ENCODE measurements at places on chromosomes 1 and 21. TPM values are rescaled to one million over a fixed set of nuclear protein-coding genes. Genes with fewer than 3 reads are reported as not detected.
A peak's percentile ranks its signal among the peaks of the same experiment; 100 is the strongest.

The C1orf185 gene
- total RNA-seq, result not detected

The PWP2 gene
- total RNA-seq, result not detected

The LIPI gene
- total RNA-seq, result not detected

The SERINC2 gene
- total RNA-seq, result 38.6 TPM

The CYP4A11 gene
- not detected for total RNA-seq

The FCRL1 gene
- total RNA-seq, result not detected

The MYOG gene
- not detected for total RNA-seq

The ETV3L gene
- not detected for total RNA-seq

The DHRS3 gene
- 28.9 TPM for total RNA-seq

The COL8A2 gene
- 0.69 TPM for total RNA-seq

The RNU1-1 gene
- under 0.01 TPM for total RNA-seq

The OPTC gene
- not detected for total RNA-seq

The KRTAP10-1 gene
- not detected for total RNA-seq

The OR2L2 gene
- not detected for total RNA-seq

The MYBPH gene
- total RNA-seq, result not detected

DNA sequence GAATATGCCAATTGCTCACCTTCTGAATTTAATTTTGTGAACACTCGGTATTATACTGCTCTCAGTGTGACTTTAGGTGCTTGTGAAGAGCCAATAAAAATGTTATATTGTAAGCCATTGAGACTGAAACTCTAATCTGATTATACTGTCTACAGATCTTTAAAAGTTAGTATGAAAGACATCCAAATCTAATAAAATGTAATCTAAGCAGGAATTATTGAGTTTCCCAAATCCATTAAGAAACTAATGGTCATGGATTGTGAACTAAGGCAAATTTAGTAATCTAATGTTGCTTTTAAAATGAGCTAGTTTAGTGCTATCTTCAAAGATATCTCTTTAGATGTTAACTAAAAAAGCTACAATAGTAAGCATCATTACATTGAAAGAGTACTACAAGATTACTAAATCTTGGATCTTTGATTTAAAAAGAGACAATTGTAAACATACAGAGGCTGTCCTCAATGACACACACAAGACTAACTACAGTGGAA, 1132.4 kb upstream of the B3GALT2 start:
- DNase-seq, result no peak

DNA sequence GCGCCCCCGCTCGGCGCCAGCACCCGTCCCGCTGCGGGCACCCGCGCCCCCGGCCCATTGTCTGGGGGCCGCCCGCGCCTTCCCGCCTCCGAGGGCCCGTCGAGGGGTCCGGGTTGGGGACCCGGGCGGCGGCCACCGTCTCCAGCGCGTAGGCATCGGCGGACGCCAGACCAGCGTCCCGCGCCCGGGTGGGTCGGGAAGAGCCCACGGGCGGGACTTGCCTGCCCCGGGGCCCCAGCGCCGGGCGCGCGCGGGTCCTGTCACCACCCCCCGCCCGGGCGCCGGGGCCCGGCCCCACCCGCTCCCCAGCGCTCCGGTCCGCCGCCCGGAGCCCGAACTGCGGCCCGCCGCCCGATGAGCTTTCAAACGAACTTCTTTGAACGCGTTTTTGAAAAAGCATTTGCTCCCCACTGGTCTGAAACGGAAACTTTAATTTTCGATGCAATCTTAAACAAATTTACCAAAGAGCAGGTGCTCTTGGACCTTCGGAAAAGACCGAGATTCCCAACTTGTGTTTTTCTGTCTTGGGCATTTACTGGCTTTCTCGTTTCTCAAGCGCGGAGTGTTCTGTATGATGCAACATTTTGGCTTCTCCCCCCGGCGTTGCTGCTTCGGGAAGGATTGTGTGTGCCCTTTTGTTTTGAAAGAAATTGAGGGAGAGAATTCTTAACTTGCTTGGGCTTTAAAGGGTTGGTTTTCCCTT, 615 bp downstream of the CLIC4 start:
- DNase-seq, result peak; percentile 77

DNA sequence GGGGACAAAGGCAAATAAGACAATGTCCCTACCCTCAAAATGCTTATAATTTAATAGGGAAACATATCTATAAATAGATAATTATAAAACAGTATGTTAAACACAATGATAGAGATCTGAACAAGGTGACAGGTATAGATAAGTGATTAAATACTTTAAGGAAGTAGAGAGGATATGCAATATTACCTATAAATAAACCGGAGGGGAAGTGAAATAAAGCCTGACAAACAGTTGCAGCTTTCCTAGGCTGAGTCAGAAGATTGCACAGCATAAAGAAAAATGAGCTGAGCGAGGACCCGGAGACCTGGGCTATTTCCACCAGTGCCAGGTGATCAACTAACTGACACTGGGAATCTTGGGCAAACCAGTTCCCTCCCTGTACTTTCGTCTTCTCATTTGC, 11.5 kb upstream of the PSRC1 start:
- DNase-seq, result no peak

- peak; percentile 57 for DNase-seq
Measured at GRCh38 chr1:160108888-160109662, 6.5 kb upstream of the ATP1A2 start.

GRCh38 chr1:14735841-14736240, 137.4 kb downstream of the KAZN start:
- DNase-seq, result no peak

DNA sequence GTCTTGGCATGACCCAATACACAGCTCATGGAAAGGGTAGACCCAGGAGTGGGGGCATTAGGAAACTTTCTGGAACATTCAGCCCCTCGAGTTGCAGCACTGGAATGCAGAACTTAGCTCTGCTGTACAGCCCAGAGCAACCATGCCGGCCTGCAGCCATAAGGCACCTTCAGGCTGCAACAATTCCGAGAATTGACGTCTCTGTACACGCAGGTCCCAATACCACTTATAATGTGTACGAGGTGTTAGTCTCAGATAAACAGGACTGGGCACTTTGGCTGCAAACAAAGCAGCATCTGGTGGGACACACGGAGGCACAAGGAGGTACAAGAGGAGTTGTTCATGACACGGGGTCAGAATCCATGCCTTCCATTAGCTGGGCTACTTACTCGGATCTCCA, 7.9 kb downstream of the CBR1 start:
- no peak for DNase-seq

DNA sequence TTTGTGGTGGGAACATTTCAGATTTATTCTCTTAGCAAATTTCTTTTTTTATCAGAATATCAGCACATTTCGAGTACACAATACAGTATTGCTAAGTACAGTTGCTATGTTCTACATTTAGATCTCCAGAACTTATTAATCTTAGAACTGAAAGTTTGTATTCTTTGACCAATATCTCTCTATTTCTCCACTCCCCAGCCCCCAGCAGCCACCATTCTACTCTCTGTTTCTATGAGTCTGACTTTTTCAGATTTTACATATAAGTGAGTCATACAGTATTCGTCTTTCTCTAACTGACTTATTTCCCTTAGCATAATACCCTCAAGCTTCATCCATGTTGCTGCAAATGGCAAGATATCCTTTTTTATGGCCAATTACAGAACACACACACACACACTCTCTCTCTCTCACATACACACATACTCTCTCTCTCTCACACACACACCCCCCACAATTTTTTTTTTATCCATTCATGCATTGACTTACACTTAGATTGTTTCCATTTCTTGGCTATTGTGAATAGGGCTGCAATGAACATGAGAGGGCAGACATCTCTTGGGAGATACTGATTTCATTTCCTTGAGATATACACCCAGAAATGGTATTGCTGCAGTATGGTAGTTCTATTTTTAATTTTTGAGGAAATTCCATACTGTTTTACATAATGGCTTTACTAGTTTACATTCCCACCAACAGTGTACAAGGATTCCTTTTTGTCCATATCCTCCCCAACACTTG, 15.7 kb downstream of the RPTN start:
- DNase-seq, result peak; percentile 21

- no peak for DNase-seq
Measured at GRCh38 chr21:45900034-45900868, 81.3 kb upstream of the COL6A1 start.

GRCh38 chr1:170544624-170545023, 12.7 kb downstream of the GORAB start:
- no peak for DNase-seq

DNA sequence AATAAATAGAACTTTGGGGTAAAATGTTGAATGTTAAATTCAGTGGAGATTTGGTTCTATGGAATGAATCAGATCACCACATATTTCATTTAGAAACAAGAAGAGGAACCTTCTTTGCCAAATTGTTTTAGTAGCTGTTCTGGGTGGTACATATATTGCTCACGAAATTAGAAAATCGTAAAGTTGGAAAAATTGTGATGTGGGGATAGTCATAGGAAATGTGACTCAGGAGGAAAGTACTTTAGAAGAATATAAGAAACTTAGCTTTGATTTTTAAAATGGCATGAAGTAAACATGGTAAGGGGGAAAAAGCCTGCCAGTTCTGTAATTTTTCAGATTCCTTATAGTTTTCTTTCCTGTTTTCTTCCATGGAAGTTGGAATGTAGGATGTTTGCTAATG, 27.4 kb downstream of the RRP15 start:
- no peak for DNase-seq

- DNase-seq, result no peak
Measured at GRCh38 chr1:209380420-209380819, 203.1 kb upstream of the CAMK1G start.

DNA sequence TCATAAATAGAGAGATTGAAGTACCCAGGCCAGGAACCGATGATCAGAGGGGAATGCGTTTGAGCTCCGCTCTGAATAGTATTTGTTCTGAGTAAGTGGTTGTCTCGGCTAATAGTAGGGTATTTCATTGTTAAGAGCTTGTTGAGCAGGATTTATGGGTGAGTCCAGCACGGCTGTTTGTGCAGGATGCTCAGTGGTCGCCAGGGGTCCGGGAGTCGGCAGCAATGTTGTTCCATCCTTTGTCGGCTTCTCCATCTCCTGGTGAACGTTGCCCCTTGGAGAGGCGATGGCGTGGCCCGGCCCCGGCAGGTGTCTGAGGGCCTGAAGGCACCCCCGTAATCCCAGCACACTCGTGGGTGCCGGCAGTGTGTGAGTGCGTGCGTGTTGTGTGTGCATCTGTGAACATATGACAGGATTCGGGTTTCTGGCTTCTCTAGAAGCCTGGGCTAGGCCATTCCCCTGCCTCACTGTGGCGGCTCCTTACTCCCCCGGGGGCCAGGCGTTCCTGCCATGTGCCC, 160.8 kb upstream of the ARHGEF16 start:
- no peak for DNase-seq

- DNase-seq, result no peak
Measured at GRCh38 chr1:160370561-160371345, 3.9 kb downstream of the NHLH1 start.

DNA sequence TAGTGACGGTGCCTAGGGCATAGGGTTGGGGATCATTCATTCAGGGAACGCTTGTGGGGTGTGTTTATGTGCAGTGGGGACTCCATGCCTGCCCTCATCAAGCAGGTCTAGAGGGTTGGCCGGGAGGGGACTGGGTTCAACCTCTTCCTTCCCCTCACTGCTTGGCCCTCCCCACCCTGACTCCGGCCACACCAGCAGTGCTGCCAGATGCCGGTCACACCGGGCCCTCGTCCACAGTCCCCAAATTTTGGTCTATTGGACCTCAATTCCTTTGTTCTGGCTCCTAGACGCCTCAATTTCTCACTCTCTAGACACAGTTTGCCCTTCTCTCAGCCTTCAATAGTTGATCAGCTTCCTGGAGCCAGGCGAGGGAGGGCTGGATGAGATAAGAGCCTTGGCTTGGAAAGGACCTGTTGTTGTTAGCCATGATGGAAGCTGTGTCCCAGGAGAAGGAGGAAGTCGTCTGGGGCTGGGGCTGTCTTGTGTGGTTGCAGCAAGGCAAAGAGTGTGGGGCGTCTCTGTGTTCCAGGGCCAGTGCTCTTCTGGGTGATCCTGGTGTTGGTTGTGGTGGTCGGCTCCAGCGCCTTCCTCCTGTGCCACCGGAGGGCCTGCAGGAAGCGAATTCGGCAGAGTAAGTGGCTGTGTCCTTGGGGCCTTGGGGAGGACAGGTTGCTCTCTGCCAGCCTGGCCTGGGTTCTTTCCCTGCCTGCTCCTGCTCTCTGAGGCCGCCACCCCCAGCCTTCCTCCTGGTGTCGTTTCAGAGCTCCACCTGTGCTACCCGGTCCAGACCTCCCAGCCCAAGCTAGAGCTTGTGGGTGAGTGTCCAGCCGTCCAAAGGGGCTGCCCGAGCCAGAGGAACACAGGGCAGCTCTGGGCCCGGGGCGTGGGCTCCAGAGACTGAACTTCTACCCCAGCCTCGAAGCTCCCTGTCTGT, 41.1 kb upstream of the TNFRSF1B start:
- DNase-seq, result no peak

- DNase-seq, result no peak
Measured at GRCh38 chr1:112048421-112048820, 59.0 kb upstream of the KCND3 start.

DNA sequence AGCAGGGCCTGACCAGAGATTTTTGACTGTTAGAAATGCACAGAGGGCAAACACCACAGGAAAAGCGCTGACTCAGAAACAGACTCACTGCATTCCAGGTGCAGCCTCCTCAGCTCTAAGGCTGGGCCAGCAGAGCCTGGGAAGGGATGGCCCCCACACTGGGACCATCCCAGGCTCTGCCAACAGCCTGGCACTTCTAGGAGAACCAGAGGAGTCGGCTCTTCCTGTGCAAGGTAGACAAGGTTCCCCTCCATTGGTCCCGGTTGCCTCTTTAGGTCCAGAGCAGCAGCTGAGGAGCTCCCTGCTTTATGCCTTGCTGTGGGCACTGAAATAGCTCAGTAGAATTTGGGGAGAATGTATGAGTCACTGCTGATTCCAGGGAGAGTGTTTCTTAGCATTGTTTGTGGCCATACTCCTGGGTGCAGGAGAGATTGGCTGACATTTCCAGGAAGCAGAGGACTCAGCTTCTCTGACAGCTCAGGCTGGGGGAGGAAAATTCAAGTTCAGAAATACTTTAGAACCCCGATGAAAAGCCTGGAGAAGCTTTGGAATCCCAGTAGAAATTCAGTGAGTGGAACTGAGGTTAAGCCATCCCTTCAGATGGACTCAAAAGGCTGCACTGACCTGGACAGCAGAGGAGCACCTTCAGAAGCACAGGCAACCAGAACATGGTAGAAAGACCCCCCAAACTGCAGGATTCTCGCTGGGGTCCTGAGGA, 19.7 kb downstream of the PRAMEF1 start:
- peak; percentile 19 for DNase-seq

GRCh38 chr1:183476081-183476480, 3.8 kb downstream of the SMG7 start:
- no peak for DNase-seq

DNA sequence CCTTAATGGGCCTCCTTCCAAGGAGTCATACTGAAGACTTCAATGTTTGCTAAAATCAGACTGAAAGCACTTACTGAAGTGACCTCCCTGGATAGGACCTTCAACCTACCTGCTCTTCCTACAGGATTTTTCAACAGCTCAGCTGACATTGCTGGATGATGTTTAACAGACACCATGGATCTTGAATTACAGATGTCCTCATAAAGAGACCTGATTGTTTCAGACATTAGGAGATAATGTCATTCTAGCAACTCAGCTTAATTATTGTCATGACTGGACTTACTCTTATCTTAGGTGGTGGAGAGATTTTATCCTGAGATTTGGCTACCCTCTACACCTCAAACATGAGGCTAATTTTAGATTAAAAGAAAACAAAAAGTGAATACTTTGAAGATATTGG, 73.9 kb upstream of the SDC3 start:
- DNase-seq, result no peak

All from renal cortical epithelial cell (primary cell).